ENCODE measurements at places on chromosomes 12 and 14.

GRCh38 chr14:23640524-23641141 is 4.5 kb downstream of the DHRS2 start:
- DNase-seq, result no peak

DNA sequence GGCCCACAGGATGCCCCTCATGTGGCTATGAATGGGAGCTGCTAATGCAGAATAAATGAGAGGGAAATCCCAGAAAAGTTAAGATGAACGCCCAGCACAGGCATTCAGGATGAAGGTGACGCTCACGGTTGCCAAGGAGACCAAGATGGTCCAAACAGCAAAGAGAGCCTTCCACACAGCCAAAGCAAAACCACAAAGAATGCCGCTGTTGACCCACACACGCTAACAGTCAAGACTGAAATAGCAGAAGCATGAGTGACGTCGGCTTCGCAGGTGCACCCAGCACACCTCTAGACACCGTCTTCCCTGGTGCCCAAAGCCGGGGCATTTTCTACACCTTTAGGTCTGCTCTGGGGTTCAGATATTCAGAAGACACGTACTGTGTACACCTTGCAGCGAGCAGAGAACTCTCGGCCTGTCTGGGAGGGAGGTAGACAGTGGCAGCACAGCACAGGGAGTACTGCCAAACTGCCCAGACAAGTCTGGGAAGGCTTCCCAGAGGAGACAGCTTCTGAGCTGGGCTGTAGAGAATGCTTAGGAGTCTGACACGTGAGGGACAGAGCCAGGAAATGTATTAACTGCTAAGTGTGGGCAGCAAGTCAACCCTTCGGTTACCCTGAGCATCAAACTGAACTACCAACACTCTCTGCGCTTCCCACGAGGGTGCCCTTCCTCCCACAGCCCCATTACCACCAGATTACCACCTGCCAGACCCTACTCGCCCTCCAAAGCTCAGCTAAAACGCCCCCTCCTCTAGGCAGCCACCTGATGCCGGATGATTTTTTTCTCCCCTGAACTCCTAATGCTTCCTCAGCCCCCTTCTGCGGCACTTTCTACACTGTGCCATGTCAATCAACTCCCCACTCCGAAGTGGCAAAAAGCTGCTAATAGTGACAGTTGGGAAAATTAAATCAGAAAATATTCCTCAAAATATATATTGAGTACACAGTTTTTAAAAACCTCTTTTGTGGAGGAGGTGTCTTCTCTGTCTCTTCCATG is 50.1 kb downstream of the CCDC88C start:
- DNase-seq, result peak; percentile 34

DNA sequence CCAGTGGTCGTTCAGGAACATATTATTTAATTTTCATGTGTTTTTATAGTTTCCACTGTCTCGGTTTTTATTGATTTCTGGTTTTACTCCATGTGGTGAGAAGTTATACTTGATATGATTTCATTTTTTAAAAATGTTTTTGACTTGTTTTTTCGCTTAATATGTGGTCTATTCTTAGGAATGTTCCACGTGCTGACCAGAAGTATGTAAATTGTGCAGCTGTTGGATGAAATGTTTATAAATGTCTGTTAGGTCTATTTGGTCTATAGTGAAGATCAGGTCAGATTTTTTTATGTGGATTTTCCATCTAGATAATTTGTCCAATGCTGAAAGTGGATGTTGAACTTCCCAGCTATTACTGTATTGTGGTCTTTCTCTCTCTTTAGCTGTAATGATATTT is 433.8 kb upstream of the MIS18BP1 start:
- DNase-seq, result no peak

DNA sequence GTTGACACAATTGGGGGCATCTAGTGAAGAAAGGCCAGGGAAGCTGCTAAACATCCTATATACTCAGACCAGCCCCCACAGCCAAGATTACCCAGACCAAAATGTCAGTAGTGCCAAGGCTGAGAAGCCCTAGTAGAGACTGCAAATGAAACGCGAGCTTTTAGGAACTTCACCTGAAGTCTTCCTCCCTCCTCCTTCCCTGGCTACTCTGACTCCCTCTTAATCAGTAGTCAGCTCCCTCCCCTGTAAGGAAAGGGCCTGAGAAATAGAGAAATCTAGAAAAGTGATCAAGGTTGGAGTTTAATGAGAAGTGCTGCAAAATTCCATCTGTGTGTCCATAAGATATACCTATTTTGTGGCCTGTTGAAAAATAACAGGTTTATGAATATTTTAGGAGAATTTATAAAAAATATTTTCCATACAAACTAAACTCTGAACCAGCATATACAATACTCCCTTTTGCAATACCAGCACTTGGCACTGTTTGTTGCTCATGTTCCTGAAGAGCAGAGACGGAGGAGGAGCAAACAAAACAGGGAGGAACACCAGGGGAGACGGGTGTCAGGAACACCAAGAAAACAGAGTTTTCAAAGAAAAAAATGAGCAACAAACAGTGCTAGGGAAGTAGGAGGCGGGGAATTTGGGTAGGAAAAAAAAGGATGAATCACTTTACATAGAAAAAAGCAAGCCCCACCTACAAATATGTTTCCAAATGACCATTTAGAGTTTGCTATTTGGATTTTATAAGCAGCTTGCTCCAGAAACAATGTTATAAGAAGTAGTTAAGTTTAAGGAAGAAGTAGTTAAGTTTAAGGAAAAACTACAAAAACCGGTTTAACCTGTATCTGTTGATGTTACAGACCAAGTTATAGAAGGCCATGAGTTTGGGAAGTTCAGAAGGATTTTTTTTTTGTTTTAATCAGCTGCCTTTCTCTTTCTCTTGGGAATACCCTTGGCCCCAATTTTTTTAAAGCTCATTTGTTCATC is 282.1 kb upstream of the GRIP1 start:
- no peak for DNase-seq

DNA sequence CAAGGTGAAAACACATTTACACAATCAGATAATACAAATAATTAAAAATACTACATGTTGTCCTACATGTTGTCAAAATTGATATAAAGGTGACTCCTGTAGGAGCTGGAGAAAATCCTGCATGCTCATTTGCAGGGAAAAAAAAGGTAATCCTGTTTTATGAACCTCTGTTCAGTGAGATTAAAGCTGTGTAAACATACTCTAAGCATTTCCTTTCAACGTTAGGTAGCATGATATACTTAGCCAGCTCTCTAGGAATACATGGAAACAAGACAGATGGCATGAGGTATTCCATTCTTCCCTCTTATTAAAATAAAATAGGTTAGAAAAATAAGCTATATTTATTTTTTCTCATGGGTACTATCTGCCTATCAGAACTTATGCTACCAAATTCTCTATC is 635.7 kb upstream of the FLRT2 start:
- no peak for DNase-seq

DNA sequence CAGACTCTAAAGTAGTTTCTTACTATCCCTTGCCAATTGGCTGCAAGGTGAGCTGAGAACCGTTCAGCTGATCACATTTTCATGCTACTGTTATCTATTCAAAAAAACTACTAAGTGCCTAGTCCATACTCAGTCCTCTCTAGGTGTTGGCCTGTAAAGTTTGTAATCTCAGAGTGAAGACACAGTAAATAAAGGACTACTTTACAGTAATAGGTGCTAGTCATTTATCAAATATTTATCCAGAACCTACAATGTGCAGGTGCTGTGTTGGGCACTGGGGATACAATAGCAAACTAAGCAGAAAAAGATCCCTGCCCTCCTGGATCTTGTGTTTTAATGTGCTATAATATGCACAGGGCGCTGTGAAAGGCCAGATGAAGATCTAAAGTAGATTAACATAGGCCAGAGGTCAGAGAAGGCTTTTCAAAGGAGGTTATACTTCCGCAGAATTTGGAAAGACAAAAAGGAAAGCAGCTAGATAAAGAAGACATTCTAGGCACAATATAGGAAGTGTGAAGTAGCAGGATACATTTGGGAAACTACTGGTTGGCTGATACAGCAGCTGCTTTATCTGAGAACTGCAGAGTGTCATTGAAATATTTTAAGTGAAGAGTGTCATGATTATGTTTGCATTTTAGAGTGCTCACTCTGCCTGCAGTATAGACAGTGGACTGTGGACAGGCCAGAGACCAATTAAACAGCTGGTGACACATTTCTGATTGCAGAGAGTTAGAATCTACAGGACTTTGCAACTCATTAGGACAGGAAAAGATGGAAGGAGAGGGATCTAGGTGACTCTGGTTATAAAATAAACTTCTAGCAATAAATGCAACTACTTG is 8.0 kb upstream of the ACTR10 start:
- DNase-seq, result no peak

GRCh38 chr12:124352839-124353238 is 57.9 kb downstream of the RFLNA start:
- DNase-seq, result no peak

- DNase-seq, result no peak
Observed at GRCh38 chr14:102020058-102020971, 55.9 kb downstream of the DYNC1H1 start.

DNA sequence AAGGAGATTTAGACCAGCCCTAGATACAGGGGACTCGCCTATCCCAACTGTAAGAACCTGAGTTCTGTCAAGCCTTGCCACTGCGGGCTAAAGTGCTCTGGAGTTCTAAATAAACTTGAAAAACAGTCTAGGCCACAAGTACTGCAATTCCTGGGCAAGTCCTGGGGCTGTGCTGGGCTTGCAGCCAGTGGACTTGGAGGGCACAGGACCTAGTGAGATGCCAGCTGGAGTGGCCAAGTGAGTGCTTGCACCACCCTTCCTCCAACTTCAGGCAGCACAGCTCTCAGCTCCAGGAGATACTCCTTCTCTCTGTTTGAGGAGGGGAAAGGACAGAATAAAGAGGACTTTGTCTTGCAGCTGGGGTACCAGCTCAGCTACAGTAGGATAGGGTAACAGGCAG is 307.6 kb upstream of the FBXO33 start:
- no peak for DNase-seq

DNA sequence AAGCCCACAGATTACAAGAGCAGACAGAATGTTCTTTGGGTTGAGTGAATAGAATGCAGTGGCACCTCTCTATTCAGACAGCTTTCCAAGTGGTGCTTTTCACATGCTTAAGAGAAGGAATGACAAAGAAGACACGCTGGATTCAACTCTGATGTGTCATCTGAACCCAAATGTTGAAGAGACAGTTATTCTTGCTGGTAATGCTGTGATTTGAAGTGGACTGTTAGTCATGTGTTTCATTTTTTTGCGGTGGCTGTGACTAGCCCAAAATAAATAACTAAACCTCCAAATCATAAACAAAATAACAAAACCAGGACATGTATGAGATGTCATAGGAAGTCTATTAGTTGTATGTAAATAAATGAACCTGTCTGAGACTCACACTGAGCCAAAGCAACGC is 391.8 kb upstream of the PRICKLE1 start:
- no peak for DNase-seq

- DNase-seq, result no peak
Observed at GRCh38 chr12:27906127-27906500, 66.4 kb downstream of the PTHLH start.

GRCh38 chr14:95946867-95947266 is 70.2 kb downstream of the TUNAR start:
- no peak for DNase-seq

DNA sequence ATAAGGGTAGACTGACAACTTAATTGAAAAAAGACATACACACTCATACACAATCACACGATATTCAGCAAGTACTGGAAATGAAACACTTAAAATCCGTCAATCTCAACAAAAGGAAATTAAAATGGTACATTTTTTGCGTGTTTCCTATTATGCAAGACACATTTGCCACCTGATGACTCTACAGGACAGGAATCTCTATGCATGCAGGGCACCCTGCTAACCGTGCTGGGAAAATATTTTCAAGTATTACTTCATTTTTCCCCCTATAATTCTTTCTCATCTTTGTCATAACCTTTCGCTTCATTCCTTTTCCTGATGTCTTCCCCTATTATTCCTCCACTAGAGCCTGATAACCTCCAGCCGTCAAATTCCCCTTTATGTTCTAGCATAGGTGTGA is 150.2 kb downstream of the TMEM132D start:
- no peak for DNase-seq

- no peak for DNase-seq
Observed at GRCh38 chr14:101506926-101507835, 54.1 kb upstream of the DIO3 start.

DNA sequence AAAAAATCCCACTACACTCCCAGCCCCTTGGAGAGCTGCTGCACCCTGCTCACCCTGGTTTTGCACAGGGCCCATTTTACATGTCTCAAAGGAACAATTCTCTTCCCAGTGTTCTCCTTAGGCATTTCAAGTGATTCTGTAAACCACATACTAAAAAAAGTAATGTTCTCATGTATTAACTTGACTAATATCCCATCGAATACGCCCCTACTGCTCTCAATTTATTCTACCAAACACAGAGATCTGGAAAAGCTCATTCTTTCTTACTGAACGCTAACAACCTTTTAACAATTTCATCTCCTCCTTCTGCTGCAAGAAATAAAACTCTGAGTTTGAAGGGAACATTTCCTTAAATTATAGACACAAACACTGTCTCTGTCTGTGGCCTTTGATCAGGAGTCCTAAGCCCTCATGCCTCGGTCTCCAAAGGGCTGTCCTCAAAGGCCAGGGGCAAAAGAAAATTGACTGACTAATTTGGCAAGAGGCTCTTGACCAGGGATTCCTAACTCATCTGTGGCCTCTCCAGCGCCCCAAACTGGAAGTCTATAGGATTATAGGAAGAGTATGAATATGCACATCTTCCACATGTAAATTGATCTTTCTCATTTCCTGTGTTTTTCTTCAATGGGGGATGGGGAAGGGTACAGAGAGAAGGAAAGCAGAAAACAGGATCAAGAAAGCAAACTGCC is 17.1 kb upstream of the TSPAN11 start:
- DNase-seq, result no peak

GRCh38 chr14:69298131-69299071 is 38.4 kb downstream of the GALNT16 start:
- no peak for DNase-seq

DNA sequence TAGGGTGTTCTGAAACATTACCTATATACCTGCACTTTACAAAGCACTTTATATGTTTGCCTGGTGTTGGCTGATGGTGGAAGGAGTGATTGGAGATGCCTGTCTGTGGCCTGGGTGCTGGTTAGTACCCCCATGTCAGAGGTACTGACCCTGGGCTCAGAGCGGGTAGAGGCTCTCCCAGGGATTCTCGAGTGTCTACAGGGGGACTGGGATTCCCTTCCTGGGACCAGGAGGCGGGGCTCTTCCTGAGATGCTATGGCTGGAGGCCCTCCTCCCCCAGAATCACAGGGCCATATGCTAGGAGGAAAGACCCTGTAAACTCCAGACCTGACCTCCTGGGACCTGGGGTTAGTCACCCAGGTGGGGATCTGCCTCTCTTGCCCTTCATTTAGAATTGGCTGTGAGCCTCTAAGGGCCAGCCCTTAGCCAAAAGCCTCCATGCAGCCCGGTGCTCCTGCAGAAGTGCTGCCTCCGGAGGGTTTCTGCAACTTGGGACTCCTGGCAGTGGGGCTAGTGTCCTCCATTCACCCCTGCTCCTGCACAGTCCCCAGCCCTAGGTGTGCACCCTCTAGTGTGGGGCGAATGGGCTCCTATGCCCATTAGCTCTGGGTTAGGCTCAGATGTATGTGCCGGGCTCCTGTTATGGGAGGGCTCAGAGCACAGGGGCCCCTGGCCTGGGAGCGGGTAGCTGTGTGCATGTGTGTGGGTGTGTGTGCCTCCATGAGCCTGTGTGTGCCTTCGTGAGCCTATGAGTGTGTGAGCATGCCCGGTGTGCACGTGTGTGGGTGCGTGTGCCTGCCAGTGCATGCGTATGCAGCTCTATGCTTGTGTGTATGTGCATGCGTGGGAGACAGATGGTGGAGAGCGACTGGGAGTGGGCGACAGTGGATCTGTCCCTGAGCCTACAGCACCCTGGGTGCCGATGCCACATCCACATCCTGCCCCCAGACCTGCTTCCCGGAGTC is 36.6 kb downstream of the RTL1 start:
- no peak for DNase-seq
